NCI-H187 treated with DMSO at 0.1 percent for 48 hours (cell line): ENCODE measurements at places on chromosomes 12 and 14.

- no peak for DNase-seq
Measured at GRCh38 chr12:19712041-19712440, 272.7 kb downstream of the AEBP2 start.

DNA sequence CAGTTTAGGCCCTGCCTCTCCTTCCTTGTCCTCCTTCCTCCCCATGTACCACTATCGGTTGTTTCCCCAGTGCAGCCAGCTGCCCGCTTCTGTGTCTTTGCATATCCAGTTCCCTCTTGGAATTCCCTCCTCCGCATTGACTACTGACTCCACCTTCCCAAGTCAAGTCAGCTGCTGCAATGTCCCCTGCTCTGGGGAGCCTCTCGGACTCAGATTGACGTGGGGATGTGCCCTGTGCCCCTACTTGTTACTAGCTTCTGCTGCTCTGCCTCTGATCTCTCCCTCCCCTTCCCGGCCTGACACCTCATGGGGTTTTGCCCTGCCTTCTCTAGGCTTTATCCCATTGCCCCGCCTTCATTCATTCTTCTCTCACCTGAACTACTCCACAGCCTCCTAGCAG lies 2.1 kb upstream of the CD9 start:
- DNase-seq, result no peak

GRCh38 chr12:92756898-92757596 lies 54.3 kb downstream of the PLEKHG7 start:
- no peak for DNase-seq

DNA sequence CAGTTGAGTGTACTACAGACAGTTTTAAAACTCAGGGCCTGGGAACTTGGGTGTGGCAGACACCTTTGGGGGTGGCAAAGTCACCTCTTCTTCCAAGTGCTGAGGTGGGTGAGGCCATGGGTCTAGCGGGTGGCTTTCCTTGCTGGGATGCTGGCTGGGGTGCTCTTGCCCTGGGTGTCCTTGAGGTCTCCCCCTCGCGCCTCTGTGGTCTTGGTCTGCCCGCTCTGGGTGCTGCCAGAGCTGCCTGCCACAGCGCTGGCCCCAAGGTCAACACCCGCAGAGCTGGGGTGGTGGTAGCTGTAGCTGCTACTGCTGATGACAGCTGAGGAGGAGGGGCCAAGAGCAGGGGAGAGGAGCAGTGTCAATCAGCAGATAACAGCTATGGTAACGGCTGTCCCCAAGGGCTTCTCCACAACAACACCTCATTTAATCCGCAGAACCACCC lies 6.8 kb downstream of the KRT74 start:
- no peak for DNase-seq

GRCh38 chr12:21527451-21528180 lies 1.5 kb downstream of the SPX start:
- DNase-seq, result no peak

GRCh38 chr12:132489602-132490266 lies at the start of gene FBRSL1:
Gene FBRSL1 (plus strand): TSS chr12:132490151.
- peak; percentile 77 for DNase-seq

DNA sequence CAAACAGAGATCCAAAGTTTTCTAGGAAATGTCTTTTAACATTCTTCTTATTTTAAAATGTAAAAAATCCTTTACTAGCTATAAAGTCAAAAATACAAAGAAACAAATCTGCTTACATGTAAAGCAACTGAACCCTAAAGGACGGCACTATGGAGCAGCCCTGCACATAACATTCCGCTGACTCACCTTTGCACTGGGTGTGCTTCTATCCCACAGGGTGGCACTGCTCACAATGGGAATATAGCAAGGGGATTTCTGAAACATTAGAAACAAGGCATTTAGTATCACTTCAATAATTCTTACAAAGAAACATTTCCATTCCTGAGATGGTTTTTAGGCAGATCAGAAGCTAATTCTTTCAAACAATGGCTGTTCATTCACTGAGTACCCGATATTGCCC lies 94.3 kb downstream of the C12orf42 start:
- DNase-seq, result no peak

DNA sequence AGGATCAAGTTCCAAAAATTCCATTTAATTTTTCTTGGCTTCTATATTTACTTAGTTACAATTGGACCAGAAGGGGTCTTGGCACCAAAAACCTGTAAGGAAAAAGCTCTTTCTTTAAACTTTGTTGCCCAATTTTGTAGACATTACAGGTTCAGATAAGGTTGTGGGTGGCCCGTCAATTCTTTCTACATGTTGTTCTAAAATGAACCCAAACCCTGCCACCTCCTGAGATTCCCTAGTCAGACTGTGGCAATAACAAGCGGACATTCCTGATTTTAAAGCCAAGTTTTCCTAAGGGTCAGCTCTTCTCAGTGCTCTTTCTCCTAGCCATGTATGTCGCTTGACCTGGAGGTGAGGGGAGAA lies 45.0 kb upstream of the GSG1 start:
- no peak for DNase-seq

GRCh38 chr12:46413368-46413767 lies 40.8 kb upstream of the SLC38A2 start:
- no peak for DNase-seq
